ENCODE measurements at places on chromosomes 3 and 15. TPM values are rescaled to one million over a fixed set of nuclear protein-coding genes. Genes with fewer than 3 reads are reported as not detected.

DNA sequence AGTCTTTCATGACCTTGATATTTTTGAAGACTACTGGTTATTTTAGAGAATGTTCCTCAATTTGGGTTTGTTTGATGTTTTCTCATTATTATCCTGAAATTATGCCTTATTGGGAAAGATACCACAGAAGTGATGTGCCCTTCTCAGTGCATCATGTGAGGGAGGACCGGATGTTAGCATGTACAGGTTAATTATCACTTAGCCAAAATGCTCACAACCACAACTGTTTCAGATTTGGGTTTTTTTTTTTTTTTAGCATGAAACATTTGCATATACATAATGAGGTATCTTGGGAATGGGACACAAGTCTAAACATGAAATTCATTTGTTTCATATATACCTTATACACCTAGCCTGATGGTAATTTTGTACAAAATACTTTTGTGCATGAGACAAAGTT, 59.8 kb downstream of the PIK3R4 start:
- no peak for DNase-seq

- DNase-seq = no peak
These were observed 151.6 kb upstream of the CTDSPL start for GRCh38 chr3:37709946-37710640.

- no peak for DNase-seq
These were observed 7.3 kb downstream of the KIF23 start for GRCh38 chr15:69421498-69421897.

DNA sequence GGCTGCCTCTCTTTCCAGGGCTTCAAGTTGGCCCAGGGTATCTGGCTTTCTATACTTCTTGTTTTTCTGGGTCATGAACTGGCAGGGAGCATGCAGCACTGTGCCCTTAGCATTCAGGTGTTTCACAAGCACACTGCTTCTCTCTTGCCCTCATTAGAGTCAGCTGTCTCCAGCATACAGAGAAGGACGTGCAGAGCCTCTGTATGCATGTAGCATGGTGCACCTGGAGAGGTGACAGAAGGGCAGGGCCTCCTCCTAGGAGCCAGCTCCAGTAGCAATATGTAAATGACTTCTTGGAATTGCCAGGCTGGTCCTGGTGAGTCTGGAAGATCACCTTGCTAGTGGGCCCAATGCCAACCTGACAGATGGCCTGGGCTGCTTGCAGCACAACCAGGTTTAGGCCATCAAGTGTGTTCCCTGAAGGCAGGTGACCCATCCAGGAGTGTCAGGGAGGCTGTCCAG, 44.8 kb upstream of the ATP2C1 start:
- peak; percentile 18 for DNase-seq

- no peak for DNase-seq
These were observed 47.6 kb upstream of the ST8SIA2 start for GRCh38 chr15:92346063-92346462.

DNA sequence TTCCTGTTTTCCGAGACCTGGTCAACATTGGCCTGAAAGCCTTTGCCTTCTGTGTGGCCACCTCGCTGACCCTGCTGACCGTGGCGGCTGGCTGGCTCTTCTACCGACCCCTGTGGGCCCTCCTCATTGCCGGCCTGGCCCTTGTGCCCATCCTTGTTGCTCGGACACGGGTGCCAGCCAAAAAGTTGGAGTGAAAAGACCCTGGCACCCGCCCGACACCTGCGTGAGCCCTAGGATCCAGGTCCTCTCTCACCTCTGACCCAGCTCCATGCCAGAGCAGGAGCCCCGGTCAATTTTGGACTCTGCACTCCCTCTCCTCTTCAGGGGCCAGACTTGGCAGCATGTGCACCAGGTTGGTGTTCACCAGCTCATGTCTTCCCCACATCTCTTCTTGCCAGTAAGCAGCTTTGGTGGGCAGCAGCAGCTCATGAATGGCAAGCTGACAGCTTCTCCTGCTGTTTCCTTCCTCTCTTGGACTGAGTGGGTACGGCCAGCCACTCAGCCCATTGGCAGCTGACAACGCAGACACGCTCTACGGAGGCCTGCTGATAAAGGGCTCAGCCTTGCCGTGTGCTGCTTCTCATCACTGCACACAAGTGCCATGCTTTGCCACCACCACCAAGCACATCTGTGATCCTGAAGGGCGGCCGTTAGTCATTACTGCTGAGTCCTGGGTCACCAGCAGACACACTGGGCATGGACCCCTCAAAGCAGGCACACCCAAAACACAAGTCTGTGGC, 16.9 kb downstream of the TMEM43 start:
- no peak for DNase-seq

DNA sequence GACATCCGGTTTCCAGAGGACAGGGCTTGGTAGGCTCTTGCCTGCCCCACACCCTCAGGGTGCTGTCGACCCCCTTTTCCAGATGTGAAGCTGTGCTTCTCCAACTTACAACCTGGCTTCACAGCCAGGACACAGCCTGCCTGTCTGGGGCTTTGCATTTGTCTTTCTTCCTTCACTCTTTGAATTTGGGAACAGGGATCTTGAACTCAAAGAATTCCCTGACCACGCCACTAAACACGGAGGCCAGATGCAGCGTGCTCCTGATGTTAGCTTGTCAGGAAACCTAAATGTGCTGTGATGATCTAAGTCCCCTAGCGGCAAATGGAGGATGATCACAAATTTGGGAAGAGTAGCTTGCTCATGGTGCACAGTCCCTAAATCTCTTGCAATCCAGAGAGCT, 244.8 kb upstream of the RGMA start:
- no peak for DNase-seq

GRCh38 chr15:78457101-78457500, 19.1 kb downstream of the IREB2 start:
- peak; percentile 27 for DNase-seq

DNA sequence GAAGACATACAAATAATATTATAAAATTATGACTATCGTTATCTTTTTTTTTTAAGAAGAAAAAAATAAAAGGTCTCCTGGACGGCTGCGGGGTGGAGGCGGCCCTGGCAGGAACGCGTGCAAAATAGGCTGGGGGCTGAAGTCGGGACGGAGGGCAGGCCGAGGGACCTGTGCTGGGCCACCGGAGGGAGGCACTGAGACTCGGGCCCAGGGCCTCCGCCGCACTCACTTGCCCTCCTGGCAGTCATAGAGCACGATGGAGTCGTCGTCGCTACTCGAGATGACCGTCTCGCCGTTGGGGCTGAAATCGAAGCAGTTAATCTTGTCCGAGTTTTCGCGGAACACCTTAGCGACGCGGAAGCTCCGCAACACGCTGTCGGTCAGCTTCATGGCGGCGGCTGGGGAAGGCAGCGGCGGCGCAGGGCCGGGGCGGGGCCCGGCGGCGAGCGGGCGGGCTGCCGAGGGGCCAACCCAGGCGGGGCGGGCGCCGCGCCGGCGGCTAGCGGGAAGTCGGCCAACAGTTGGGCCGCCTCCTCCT, 408 bp downstream of the WDR82 start:
- DNase-seq = peak; percentile 25

DNA sequence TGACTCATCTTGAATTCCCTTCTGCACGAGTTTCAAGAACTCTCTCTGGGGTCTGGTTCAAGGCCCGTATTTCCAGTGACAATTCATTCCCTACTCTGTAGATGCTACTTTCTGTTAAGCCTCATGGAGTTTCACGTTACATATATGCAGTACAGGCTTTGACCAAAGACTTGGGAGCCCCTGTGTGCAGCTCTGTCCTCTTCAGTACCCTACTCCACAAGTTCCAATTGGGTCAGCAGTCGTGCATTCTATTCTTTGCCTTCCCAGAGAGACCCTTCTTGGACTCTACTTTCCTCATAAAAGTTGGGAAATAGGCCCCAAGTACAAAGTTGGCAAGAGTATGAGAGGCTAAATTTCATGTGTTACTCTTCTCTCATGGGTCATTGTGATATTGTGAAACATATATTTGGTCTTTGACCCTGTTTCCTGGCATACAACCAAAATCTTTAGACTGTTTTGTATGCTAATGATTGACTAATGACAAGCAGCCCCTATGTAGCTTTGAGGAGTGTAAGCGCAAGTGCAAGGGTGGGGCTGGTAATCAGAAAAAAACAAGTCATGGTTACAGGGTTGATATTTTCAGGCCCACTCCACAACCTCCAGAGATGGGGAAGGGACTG, 15.0 kb upstream of the CCDC50 start:
- DNase-seq = no peak

DNA sequence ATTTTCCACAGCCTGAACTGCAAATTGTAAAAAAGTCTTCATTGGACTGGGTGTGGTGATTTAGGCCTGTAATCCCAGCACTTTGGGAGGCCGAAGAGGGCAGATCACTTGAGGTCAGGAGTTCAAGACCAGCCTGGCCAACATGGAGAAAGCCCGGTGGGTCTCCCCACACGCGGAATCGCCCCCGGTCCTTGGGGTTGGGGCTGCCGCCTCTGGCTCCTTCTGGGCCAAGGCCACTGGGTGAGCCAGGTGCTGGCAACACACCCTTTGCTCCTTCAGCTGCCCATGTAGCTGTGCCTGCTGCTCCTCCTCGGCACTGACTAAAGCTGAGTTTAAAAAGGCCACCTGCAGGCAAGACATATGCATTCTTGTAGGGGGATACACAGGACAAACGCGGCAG, 9.4 kb upstream of the VPS33B start:
- no peak for DNase-seq

- DNase-seq = no peak
These were observed 21.9 kb downstream of the CYP8B1 start for GRCh38 chr3:42853739-42854302.

DNA sequence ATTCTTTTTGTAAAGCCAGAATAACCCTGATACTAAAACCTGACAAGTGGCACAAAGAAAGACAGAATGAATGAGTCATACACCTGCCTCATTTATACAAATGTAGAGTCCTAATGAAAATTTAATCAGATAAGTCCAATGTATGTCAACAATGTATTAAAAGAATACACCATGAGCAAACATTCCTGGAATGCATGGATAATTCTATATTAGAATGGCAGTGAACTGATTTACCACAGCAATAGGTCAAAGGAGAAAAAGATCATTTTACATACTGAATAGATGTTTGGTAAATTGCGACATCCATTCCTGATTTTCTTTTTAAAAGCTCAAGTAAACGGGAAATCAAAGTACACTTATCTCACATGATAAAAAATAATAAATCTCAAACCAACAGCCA, 11.2 kb upstream of the LOXL1 start:
- DNase-seq = no peak

DNA sequence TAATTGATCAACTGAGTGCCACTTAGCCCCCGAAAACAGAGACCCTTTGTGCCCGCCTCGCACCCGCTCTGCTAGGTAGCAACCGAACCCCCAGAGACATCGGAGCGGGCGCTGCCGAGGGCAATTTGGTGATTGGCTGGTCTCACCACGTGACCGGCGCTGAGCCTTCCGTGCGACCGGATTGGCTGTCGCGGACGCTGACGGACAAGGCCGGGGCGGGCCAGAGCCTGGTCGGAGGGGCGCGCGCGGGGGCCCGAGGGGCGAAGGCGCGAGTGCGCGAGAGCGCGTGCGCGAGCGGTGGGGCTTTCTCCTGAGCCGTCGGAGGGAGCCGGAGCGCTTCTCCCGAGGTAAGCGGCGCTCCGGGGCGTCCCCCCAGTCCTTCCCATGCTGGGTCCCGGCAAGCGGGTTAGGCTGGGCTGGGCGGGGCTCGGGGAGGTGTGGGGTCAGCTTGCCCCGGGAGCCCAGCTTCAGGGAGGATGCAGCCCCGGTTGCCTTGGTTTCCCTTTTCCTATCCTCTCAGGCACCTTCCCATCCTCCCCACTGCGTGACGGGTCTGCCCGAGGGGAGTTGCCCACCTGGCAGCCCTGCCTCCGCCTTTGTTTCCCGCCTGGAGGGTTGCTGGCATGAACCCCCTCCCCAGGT, at the start of gene TMEM108:
Gene TMEM108, plus strand, starts transcription at position 303 of the 642 bp plus-strand sequence.
- peak; percentile 85 for DNase-seq

GRCh38 chr3:8011902-8012301, 489.7 kb upstream of the LMCD1 start:
- no peak for DNase-seq

The FAM174B gene
- 20.2 TPM for polyA plus RNA-seq

The CILP gene
- 27.6 TPM for polyA plus RNA-seq

The CSTA gene
- polyA plus RNA-seq = 0.39 TPM

The CHRM5 gene
- 0.03 TPM for polyA plus RNA-seq

The OSTN gene
- polyA plus RNA-seq = 4.6 TPM

The UPK1B gene
- not detected for polyA plus RNA-seq
